ENCODE measurements at places on chromosomes 12 and 14.

GRCh38 chr14:85333313-85333712 lies 196.6 kb upstream of the FLRT2 start:
- no peak for DNase-seq

DNA sequence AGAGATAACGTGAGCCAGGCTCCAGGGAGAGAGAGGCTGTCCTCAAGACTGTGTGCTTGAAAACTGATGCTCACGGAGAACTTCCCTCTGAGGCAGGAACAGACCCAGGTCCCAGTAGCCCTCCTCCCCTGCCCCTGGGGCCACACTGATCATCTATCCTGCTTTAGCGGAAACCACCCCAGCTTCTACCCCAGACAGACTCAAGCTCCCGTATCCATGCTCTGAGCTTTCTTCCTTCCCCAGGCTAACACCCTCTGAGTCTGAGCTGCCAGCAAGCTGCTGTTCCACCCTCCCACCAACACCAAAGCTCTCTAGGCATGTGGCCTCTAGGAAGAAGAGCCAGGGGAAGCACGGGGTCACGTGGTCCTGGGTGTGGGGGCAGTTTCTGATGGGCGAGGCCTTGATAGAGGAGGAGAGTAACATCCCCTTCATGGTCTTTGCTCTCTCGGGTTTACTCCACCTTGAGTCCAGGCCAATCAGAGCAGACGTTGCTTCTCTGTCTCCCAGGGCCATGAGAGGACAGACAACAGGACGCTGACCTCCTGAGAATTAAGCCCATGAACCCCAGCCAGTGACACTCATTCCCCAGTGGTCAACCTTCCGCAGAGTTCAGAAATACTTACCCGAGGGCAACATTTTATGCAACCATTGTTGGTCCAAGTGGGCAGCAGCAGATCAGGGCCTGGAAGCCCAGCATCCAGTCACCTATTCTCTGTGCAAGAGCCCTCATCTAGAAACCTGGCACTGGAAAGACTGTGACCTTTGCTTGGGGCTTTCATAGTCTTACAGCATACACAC lies 1.4 kb downstream of the PCK2 start:
- DNase-seq: no peak

GRCh38 chr12:125487336-125487735 lies 422.1 kb downstream of the AACS start:
- no peak for DNase-seq

GRCh38 chr14:100433428-100433814 lies 110.3 kb downstream of the SLC25A47 start:
- DNase-seq: no peak

DNA sequence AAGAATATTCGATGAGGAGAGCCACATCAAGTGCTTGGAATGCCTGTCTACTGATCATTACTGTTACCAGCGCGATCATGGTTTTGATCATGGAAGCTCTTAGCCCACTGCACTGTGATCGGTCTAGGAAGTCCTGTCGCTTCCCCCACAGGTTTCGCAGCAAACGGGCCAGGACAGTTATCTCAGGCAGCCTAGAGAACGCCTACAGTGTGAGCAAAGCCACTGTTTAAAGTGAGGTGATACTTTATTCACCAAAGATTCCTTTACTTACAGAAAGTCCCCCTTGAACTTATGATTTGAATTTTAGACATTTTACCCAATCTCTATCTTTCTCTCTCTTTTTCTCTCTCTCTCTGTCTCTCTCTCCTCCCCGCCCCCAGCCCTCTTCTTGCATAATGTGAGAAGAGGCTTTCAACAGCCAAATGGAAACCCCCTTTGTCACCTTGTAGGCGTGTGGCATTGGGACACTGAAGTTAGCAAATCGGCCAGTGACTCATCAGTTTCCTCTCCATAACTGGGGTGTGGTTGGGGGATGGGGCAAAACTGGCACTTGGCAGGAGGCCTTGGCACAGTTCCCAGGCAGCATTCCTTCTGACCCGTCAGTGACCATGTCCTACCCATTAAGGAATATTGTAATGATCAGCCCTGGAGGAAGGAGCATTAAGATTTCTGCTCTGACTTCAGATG lies 214.8 kb downstream of the CHST11 start:
- no peak for DNase-seq

DNA sequence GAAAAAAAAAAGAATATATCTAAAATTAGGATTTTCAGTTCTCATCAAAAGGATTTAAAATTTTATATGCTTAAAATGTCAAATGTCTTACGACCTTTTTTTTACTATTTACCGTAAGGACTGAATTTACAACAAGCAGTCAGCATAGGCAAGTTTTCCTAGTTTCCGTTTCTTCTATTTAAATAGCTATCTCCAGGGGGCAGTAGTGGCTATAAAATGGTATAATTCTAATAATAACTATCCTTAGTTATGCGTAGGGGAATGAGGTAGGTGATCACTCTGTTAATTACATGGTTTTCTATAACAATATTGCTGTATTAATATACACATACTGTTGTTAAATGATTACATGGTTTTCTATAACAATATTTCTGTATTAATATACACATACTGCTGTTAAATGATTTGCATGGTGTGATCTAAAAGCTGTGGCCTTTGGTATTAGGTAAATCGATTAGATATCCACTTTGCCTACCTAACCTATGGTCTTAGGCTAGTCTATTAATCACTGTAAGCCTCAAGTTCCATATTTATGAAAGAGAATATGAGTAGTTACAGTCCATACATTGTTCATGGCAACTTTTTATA lies 217.7 kb upstream of the PDZRN4 start:
- DNase-seq: no peak

- DNase-seq: no peak
Observed at GRCh38 chr12:97300891-97301290, 161.7 kb upstream of the RMST start.

DNA sequence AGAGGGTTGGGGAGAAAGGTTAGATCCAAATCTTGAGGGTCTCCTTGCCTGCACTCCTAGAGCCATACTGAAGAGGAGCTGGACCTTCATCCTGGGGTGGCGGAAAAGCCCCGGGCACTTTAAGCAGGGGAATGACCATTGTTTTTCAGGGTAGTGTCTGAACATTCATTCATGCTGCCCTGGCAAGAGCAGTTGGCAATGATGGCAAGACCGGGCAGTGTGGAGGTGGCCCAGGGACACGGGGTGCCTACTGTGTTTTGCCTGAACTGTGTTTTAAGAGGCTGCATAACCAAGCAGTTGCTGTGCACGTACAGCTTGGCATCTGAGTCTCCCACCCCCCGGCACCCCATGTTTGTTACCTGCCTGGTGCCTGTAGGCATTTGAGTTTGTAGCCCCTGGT lies 14.7 kb downstream of the TPCN1 start:
- no peak for DNase-seq

DNA sequence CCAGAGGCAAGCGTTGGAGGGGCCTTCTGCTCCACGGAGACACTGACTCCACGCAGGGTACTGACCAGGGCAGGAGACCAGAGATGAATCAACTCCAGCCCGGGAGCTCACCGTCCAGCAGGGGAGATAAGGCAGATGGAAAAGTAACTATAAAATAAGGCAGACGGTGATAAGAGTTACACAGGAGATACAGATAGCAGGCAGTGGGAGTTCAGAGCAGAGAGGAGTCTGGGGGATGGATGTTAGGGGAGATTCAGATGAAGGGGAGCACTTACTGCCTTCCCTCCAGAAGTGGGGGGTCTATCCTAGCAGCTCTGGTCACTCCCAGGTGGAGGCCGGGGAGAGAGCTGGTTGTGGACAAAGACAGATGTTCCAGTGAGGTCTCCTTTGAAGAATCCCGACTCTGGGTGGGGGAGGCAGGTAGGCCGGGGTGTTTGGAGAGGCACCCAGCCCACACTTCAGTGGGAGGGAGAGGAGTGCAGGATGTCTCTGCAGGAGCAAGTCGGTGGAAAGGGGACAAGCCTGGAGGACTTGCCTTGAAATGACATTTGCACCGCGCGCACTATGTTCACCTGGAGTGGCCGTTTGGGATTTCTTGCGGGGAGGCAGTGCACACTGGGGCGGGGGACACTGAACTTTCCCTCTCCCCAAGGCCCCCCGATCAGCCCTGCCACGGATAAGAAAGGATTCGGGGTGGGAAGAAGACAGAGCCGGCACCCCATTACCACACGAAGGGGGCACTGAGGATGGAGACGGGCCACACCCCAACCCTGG lies 1.2 kb downstream of the PITPNM2 start:
- no peak for DNase-seq

GRCh38 chr12:114876968-114877680 lies 193.1 kb upstream of the TBX3 start:
- no peak for DNase-seq

- no peak for DNase-seq
Observed at GRCh38 chr12:19688532-19688931, 249.2 kb downstream of the AEBP2 start.

Measured in Jurkat, Clone E6-1 (cell line).